ENCODE measurements at places on chromosomes 1 and 21. TPM values are rescaled to one million over a fixed set of nuclear protein-coding genes. Genes with fewer than 3 reads are reported as not detected.

TDRD5 gene
- total RNA-seq: not detected

RASSF5 gene
- 5.3 TPM for total RNA-seq

LRP8 gene
- total RNA-seq: 1.2 TPM

RALGPS2 gene
- 14.4 TPM for total RNA-seq

TAF5L gene
- total RNA-seq: 10.8 TPM

ZFYVE9 gene
- total RNA-seq: 18.0 TPM

NIBAN1 gene
- 354 TPM for total RNA-seq

CCDC27 gene
- total RNA-seq: not detected

TPTE gene
- total RNA-seq: not detected

SPRR2A gene
- total RNA-seq: not detected

ADGRL4 gene
- total RNA-seq: 25.3 TPM

TMEM125 gene
- not detected for total RNA-seq

NGF gene
- total RNA-seq: 4.9 TPM

MYOG gene
- not detected for total RNA-seq

CENPS gene
- 7.6 TPM for total RNA-seq

OR2AK2 gene
- total RNA-seq: not detected

ADGRB2 gene
- 16.1 TPM for total RNA-seq
